Keratinocyte (primary cell): ENCODE measurements at places on chromosomes 5 and 9. TPM values are rescaled to one million over a fixed set of nuclear protein-coding genes. Genes with fewer than 3 reads are reported as not detected.
A peak's percentile ranks its signal among the peaks of the same experiment; 100 is the strongest.

GRCh38 chr9:88339317-88339716, 48.9 kb upstream of the SPIN1 start:
- DNase-seq: no peak
- peaks cover 7% of the 10 kb centered on the region for H3K4me1 ChIP-seq
- no peak overlapping the region for H3K4me3 ChIP-seq
- H3K27ac ChIP-seq: no peak overlapping the region
- no peaks in the 10 kb centered on the region for H3K27me3 ChIP-seq

Gene SH3PXD2B
- 17.3 to 17.9 TPM (median 17.6 TPM) in 3 replicates for polyA plus RNA-seq

DNA sequence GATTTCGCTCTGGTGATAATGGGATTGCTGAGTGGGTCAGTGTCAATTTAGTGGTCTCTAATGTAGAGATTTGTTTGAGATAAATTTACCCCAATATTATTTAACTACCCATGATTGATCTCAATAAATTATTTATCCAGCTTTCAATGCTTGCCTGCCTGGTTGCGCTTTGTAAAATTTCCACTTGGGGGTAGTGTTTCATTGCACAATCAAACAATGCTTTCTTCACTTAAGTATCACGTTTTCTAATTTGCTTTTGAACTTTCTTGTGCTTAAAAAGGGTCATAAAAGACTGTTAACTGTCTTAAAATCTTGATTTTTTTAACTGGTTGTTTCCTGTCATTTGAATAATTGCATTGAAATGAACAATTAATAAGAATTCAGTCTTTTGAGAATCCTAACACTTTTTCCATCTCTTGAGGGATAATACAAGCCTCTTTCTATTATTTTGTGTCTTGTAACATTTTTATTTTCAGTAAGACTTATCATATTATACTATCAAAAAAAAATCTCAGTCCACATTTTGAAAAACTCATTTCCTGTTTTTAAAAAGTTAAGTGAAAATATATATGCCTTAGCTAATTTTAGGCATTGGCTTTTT, 18.7 kb downstream of the HSD17B4 start:
- no peak overlapping the region for H3K27ac ChIP-seq
- H3K4me1 ChIP-seq: no peaks in the 10 kb centered on the region
- DNase-seq: no peak
- no peaks in the 10 kb centered on the region for H3K27me3 ChIP-seq

DNA sequence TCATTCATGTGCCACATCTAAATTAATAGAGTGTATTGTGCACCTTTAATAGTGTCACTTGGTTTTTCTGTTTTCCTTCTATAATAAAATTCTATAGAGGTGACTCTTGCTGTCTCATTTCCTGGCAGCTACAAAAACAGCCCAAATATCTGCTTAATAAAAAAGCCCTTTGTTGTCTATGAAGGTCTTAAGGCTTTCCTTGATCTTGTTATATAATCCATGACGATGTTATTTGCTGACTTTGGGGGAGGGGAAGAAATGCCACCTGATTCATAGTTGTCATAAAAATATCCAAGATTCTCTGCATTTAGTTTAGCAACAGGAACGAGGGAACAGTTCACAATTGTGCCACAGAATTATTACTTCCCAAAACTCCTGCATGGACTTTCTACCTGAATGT, 31.3 kb downstream of the CPEB4 start:
- H3K4me3 ChIP-seq: peak overlapping the region; percentile 99
- no peaks in the 10 kb centered on the region for H3K27me3 ChIP-seq
- DNase-seq: peak; percentile 9
- peaks cover 20% of the 10 kb centered on the region for H3K4me1 ChIP-seq

Gene S1PR3
- polyA plus RNA-seq: 4.1 to 5.3 TPM (median 4.6 TPM) in 3 replicates

Gene CRB2
- polyA plus RNA-seq: not detected in 3 replicates

DNA sequence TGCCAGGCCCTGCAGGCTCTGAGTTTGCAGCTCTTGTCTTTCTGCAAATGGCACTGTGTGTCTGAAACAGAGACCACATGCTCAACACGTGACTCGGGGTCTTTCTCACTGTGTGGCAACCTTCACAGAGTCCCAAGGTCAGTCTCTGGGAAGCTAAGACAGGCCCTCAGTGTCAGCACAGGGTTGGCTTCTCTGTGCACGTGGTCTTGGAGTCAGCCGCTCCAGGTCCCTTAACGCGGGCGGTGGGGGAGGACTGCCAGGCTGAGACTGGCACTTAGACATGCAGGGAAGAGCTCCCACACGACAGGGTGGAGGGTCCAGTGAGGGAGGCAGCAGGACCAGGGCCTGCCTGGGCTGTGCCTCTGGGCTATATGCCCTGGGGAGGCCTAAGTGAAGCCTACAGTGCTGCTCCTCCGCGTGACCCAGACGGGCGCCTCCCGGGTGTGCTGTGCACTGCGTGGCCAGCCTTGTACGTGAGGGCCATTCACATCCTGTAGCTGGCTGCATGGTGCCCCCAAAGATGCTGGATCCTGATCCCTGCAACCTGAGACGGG, 76.8 kb downstream of the ADAMTS2 start:
- H3K27me3 ChIP-seq: no peaks in the 10 kb centered on the region
- no peak for DNase-seq
- H3K4me1 ChIP-seq: no peaks in the 10 kb centered on the region
- no peak overlapping the region for H3K27ac ChIP-seq
- no peak overlapping the region for H3K4me3 ChIP-seq
- no peaks in the 10 kb centered on the region for H3K36me3 ChIP-seq

- no peaks in the 10 kb centered on the region for H3K36me3 ChIP-seq
- H3K27ac ChIP-seq: no peak overlapping the region
- no peak overlapping the region for H3K4me3 ChIP-seq
- DNase-seq: no peak
- H3K27me3 ChIP-seq: peaks cover 15% of the 10 kb centered on the region
These were observed 10.0 kb downstream of the TMEM174 start for GRCh38 chr5:73183000-73183399.

DNA sequence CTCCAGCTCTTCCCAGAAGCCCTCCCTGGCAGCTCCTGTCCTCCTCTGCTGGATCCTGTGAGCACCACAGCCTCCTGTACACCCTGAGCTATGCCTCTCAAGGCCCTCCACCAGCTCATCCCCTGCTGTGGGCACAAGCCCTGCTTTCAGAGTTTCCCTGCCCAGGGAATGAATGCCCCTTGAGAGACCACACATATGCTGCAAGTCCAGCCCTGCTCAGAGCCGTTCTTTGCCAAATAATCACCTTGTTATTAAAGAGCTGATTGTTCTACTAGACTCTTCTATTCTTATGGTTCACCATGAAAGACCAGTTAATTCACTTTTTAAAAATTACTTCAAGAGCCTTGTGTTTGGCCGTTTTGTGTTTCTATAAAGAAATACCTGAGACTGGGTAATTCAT, 121.5 kb downstream of the MVB12B start:
- DNase-seq: no peak
- no peaks in the 10 kb centered on the region for H3K4me1 ChIP-seq
- no peaks in the 10 kb centered on the region for H3K27me3 ChIP-seq
- no peak overlapping the region for H3K4me3 ChIP-seq

DNA sequence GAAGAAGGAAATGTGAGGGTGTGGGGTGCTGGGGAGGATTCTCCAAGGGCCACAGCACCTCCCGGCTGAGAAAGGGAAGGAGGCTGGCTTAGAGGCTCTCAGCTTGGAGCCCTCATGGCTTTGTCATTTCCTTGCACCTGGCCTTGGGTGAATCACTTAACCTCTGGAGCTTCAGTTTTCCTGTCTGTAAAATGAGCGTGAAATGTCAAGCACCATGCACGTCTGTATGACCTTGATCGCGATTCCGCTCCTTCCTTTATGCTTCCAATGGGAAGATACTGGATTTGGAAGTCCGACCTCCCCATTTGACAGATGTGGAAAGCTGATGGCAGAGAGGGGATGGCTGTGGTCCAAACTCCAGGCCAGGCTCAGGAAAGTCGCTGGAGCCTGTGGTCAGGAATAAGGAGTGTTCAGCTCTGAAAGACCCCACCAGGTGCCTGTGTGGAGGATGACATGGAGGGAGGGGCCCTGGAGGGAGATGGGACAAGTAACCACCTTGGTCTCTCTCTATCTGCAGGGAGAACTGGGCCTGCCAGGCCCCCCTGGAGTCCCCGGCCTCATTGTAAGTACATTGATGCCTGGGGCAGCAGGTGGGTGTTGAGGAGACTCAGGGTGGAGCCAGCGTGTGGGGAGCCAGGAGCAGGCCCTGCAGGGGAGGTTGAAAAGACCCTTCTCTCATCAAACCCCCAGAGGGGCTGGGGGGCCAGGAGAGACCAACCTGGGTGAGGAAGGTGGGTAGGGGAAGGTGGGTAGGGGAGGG, 66.5 kb downstream of the COL27A1 start:
- peaks cover 30% of the 10 kb centered on the region for H3K4me1 ChIP-seq
- no peak overlapping the region for H3K4me3 ChIP-seq
- H3K36me3 ChIP-seq: peaks cover 5% of the 10 kb centered on the region

Gene PROP1
- not detected in 3 replicates for polyA plus RNA-seq
